Cortex of kidney (tissue), 1 donor: ENCODE measurements at places on chromosomes 5 and 9.

- DNase-seq = no peak
Observed at GRCh38 chr9:88161144-88161543, 22.9 kb upstream of the SPATA31C2 start.

GRCh38 chr5:167642779-167643517 lies 648.5 kb upstream of the WWC1 start:
- DNase-seq = no peak

- DNase-seq = no peak
Observed at GRCh38 chr9:124257070-124257843, 492 bp upstream of the NEK6 start.

- no peak for DNase-seq
Observed at GRCh38 chr9:95102001-95102433, 215.5 kb downstream of the FANCC start.

GRCh38 chr5:43042176-43042625 lies 2.1 kb upstream of the ANXA2R start:
- no peak for DNase-seq

- DNase-seq = no peak
Observed at GRCh38 chr9:117809751-117810150, 105.5 kb downstream of the TLR4 start.
